Cardiac muscle cell (in vitro differentiated cells and primary cell): ENCODE measurements at places on chromosomes 11 and 22. TPM values are rescaled to one million over a fixed set of nuclear protein-coding genes. Genes with fewer than 3 reads are reported as not detected.
A peak's percentile ranks its signal among the peaks of the same experiment; 100 is the strongest.

DNA sequence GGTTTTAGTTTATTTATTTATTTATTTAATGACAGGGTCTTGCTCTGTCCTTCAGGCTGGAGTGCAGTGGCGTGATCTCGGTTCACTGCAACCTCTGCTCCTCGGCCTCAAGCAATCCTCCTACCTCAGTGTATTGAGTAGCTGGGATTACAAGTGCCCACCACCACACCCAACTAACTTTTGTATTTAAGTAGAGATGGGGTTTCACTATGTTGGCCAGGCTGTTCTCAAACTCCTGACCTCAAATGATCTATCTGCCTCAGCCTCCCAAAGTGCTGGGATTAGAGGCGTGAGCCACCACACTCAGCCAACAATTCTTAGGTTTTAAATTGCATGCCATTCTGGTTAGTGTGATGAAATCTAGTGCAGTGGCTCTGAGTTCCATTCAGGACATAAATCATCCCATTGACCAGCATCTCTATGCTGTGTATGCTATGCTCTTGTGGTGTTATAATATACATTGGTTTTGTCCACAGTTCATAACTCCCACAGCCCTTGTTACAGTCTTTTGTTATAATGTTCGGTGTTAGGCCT is 28.5 kb downstream of the ZNF280B start:
- DNase-seq = peak; percentile 3

GRCh38 chr22:16789860-16790493 is 35.2 kb downstream of the XKR3 start:
- DNase-seq = no peak

DNA sequence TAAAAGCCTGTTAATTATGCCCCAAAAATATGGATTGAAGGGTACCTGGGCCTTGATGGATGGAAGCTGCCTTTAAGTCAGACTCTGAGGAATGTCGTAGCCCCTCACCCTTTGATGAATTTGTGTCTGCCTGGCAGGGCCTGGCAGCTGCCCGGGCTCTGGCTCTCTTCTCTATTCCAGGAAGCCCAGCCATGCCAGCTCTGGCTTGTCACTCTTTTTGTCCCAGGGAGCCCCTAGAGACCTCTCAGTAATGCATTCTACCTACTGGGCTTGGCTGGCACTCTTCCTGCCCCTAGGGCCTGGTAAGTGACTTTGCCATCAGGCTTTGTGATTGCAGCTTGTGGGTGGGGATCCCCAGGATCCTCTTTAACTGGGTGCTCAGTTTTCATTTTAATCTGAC is 103.8 kb downstream of the GRIK4 start:
- no peak for DNase-seq

DNA sequence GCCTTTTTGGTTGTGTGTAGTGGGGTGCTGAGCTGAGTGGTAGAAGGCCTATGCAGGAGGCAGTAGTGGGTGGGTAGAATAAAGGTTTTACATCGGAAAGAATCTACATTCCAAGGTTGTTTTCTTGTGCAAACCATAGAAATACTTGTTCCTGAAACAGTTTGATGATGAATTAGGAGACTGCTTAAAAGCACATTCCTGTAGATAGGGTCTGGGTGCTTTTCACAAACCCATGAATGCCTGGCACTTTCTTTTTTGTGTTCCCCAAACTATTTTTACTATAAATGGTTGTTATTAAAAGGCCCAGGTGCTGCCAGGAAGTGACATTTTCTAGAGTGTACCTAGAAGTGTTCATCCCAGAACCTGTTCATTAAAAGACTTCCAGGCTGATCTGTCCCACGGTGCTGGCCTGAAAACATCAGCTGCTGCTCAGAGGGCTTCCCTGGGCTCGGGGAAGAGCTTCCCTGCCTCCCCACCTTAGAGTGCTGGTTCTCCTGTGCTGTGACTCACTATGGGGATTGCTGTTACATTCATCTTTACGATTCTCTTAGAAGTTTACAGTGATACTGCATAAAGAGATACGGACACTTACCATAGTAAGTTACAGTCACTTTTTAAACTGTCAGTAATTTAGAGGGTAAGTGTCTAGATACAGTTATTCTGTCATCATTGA is 27.9 kb downstream of the PPFIA1 start:
- no peak for DNase-seq

- no peak for DNase-seq
Measured at GRCh38 chr22:48943567-48944432, 883.9 kb downstream of the BRD1 start.

- DNase-seq = no peak
Measured at GRCh38 chr22:19645391-19645790, 68.9 kb upstream of the SEPTIN5 start.

GRCh38 chr11:48150213-48150612 is 66.4 kb upstream of the OR4B1 start:
- DNase-seq = no peak

DNA sequence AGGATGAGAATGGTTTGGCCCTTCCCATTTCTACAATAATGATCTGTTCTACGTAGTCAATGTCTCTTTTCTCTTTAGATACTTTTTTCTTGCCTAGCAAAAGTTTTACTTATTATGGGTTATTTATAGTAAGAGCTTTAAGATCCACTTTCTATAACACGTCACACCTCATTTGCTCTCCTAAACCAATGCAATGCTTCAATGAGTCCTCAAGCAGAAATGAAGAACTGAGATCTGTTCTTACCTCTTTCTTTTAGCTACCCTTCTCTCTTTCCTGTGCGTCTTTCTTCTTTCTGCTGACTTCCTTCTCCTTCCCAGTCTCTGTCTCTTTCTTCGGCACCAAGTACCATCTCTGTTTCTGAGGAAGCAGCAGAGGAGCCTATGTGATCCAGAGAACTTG is 61.8 kb downstream of the SNX19 start:
- DNase-seq = no peak

DNA sequence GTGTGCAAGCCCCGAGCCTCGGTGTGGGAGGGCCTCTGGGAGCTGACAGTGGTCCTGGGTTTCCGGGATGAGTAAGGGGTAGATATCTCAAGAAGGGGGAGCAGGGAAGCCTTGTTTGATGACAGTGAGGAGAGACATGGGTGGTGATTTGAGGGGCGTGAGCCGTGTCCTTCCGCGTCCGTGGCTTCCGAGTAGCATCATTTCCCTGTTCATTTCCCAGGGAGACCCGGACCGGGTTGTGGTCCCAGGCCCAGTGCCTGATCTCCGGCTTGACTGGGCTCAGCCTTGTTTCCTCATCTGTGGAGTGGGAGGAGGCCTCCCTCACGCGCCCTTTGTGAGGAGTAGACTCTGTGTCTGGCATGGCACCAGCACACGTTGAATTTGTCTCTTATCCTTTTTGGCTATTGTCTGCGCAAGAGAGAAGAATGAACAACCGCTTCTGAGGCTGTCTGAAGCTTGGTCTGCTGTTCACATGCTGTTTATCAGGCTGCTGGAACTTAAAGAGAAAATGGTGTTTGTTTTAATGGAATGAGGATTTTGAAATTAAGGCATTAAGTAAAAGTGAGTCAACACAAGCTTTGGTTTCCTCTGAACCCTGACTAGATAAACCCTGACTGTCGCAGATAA is 348.5 kb downstream of the TBC1D22A start:
- DNase-seq = no peak

GRCh38 chr11:65429068-65429681 is 6.6 kb downstream of the NEAT1 start:
- peak; percentile 79 for DNase-seq

DNA sequence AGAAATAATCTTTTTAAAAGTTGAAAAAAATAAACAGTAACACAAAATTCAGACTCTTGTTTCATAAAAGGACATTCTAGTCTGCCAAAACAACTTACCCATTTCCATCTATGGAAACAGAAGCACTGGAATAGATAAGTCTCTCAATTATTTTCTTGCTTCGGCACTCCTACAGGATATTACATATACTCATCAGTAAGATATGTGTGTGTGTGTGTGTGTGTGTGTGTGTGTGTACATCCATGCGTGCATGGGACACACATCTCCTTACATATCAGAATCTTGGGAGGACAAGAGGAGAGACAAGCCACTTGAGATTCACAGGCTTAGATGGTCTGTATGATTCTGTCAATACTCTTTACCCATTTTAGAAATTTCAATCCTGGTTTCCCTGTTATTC is 144.6 kb downstream of the ATG16L2 start:
- DNase-seq = no peak

DNA sequence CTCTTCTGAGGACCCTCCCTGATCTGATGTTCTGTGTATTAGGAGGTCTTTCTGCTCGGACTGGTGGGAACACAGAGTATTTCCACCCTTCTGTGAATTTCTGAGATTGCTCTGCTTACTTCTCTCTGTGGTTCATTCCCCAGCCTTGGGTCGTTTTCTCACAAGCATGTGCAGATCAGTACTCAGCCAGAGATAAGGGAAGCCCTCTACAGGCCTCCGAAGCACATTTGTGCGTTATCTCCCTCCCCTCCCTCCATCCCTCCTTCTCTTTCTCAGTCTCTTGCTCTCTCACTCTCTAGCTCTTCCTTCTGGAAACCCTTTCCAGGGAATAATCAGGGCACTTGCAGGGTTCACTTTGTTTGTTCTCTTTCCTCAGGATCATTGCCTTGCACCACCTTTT is 35.2 kb upstream of the TUB start:
- no peak for DNase-seq

GRCh38 chr11:121420398-121420797 is 31.7 kb upstream of the SORL1 start:
- no peak for DNase-seq

- DNase-seq = no peak
Measured at GRCh38 chr22:37775785-37776638, 31.7 kb upstream of the GCAT start.

GRCh38 chr11:85863855-85864254 is 8.7 kb downstream of the CCDC83 start:
- no peak for DNase-seq

GRCh38 chr11:76765863-76766350 is 17.2 kb upstream of the TSKU start:
- DNase-seq = no peak

DNA sequence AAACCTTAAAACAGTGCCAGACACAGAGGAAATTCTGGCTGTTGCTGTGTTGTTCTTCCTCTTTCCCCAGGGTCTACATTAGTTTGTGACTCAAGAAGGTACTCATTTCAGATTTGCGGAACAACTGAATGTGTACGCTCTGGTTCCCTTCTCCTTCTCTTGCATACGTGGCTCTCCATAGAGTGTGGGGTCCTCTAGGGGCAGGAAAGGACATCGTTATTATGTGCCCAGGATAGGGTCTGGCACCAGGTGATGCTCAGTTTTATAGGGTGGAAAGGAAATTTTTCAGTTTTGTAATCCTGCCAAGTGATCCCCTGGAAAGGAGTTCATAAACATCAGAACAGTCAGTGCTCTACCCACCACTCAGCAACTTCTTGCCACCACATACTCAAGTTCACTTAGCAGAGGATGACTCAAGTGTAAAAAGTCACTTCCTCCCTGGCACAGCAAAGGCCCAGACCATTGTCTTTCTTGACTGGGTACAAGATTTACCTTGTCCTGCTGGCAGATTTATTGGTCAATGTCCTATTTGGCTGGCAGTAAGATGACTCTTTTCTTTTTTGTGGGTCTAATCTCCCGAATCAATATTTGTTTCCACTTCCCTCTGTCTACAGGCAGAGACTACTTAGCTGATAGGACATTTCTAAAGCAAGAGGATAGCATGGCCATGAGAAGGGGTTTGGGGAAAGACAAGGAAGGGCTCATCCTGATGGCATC is 246.0 kb upstream of the TENM4 start:
- no peak for DNase-seq

The ACCSL gene
- total RNA-seq = not detected in 2 replicates

The USP2 gene
- total RNA-seq = 28.3 and 39.0 TPM in 2 replicates

The EFEMP2 gene
- 138 and 161 TPM in 2 replicates for total RNA-seq

The SCUBE2 gene
- total RNA-seq = 0.18 and 0.21 TPM in 2 replicates

The ARFIP2 gene
- 52.7 and 56.7 TPM in 2 replicates for total RNA-seq

The GAS2L1 gene
- 14.3 and 17.3 TPM in 2 replicates for total RNA-seq

The SMTNL1 gene
- 0.11 TPM in 1 of 2 replicates, not detected in the other for total RNA-seq
